GM12891 (cell line): ENCODE measurements at places on chromosomes 4 and X.

DNA sequence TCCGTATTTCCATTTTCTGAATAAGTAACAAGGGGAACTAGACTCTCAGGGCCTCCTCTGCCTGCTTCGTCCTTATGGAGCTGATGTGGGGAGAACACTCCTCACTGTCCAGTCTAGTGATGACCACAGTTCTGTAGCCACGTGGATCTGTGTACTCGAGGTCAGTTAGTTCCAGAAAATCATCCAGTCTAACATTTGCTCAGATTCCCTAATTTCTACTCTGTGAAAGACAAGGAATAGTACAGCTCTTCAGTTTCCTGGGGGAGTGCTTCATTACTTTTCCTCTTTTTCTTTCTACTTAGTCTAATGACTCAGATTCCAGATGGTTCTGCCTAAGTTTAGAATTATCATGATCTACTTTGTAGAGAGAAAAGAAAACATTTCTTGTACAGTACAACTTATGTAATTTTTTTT is 82.6 kb downstream of the SORBS2 start:
- no peak for DNase-seq

DNA sequence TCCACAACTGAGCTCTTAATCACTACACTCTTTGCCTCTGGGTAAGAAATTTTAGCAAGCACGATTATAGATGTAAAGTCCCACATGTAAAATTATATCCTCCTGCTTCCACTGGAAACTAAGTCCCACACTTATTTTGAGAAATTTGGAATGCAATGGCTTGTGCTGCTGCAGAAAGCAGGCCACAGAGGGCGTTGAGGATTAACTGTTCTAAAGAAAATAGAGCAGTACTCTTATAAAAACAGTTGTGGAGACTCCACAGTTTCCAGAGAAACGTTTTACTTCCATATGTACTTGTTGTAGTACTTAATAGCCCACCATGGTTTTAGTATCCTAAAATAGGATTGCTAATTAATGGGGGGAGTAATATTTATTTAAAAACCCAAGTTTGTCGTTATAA is 1.7 kb upstream of the CENPC start:
- DNase-seq: no peak

DNA sequence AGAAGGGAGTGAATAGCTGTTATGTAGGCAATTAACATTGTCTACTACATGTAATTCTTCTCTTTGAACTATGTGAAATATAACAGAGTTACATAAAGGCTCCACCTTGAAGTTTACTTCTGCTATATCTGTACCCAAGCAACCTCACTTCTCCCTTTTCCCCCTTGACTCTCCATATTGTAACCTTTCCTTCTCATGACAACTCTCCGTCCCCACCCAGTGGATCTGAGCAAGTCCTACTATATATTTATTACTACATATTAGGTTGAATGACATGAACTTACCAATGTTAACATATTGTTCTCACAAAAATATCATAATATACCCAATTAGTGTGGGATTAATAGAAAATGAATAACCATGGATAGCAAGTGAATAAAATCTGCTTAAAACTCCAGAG is 93.2 kb upstream of the ATP8A1 start:
- no peak for DNase-seq

DNA sequence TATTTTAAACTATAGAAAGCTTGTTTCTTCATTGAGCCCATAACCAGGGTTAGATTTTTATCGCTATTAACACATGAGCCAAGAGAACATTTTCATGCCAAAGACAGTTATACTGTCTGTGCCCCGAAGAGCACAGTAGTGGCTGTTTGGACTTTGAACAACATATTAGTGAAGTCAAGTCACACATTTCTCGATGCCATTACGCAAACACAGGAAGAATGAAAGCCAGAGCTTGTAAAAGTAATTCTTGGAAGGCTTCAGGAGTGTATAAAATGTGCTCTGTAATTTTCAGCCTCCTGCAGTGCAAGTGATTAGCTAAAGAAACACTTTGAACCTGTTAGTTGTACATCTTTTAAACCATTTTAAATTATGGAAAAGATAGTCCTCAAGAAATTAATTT is 590.7 kb upstream of the PITX2 start:
- no peak for DNase-seq
